ENCODE measurements at places on chromosomes 1 and 21. TPM values are rescaled to one million over a fixed set of nuclear protein-coding genes. Genes with fewer than 3 reads are reported as not detected.

CLDN19 gene
- total RNA-seq = not detected

SLC45A3 gene
- 5.7 TPM for total RNA-seq

ERG gene
- not detected for total RNA-seq

C1QA gene
- total RNA-seq = not detected

C1orf116 gene
- 4.9 TPM for total RNA-seq

ADGRL2 gene
- 9.7 TPM for total RNA-seq

CFHR2 gene
- total RNA-seq = not detected

INSRR gene
- not detected for total RNA-seq

SYTL1 gene
- total RNA-seq = 0.25 TPM

HMGCL gene
- total RNA-seq = 12.9 TPM

LCE1E gene
- total RNA-seq = not detected

RERE gene
- 22.8 TPM for total RNA-seq

KDF1 gene
- 0.12 TPM for total RNA-seq

RO60 gene
- 22.0 TPM for total RNA-seq
